ENCODE measurements at places on chromosomes 11 and 22.

DNA sequence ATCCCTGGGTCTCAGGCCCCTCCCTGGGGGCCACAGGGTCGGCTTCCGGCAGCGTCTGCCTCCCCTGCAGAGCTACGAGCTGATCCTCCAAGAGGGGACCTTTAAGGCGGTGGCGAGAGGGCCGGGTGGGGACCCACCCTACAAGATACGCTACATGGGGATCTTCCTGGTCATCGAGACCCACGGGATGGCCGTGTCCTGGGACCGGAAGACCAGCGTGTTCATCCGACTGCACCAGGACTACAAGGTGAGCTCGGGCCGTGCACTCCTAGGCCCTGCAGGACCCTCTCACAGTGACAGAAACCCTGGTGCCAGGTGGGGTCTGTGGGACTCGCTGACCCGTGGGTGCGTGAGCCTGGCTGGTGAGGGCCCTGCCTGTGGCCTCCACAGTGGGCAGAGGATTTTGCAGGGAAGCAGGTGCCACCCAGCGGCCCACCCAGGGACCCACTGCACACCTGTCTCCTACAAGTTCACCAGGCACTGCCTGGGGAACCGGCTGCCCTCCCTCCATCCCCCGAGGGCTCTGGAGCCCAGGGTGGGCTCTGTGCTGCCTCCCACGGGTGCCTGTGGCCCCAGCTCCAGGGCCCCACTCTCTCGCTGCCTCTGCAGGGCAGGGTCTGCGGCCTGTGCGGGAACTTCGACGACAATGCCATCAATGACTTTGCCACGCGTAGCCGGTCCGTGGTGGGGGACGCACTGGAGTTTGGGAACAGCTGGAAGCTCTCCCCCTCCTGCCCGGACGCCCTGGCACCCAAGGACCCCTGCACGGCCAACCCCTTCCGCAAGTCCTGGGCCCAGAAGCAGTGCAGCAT, 13.7 kb downstream of the MUC5B start:
- no peak for DNase-seq

DNA sequence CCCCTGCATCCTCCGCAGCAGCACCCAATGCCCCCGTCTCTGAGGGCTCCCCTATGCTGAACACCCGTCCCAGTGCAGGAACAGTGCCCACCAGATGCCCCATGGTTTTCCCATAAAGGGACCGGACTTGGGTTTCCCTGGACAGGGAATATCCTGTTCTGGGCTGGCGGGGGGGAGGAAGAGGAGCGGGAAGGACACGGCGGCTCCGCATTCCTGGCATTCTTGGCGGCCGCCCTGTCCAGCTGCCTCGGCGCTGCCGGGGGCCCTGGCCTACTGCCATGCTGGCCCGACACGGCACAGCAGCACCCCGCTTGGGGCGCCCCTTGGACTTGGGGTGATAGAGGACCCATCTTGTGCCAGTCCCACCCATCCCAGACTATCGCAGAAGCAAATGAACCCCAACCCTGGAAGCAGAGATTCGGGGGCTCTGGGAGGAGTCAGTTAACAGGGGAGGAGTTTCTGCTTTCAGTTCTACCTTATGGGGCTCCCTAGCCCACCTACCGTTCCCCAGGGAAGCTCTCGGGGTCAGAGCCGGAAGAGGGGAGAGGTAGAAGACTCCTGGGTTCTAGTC, 23.7 kb upstream of the CBX7 start:
- no peak for DNase-seq

- no peak for DNase-seq
These were observed 36.4 kb upstream of the PPP6R3 start for GRCh38 chr11:68424101-68424632.

GRCh38 chr22:41361716-41362310, 19.9 kb upstream of the TEF start:
- no peak for DNase-seq

DNA sequence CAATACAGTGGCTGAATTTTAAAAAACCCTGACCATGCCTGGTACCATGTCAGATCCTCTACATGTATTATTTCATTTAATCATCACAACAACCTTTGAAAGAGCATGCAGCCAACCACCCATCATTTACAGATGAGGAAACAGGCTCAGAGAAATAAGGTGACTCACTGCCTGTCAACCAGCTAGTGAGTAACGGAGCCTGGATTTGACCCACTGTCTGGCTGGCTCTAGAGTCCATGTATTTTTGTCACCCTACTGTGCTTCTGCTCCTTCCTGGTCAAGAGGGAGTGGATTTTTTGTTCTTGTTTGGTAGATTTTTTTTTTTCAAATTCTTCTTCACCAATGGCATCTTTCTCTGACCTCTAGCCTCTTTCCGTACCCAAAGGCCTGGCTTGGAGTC, 77.4 kb downstream of the CWC15 start:
- no peak for DNase-seq

- DNase-seq: no peak
These were observed 17.5 kb downstream of the IL17RA start for GRCh38 chr22:17102297-17102667.

DNA sequence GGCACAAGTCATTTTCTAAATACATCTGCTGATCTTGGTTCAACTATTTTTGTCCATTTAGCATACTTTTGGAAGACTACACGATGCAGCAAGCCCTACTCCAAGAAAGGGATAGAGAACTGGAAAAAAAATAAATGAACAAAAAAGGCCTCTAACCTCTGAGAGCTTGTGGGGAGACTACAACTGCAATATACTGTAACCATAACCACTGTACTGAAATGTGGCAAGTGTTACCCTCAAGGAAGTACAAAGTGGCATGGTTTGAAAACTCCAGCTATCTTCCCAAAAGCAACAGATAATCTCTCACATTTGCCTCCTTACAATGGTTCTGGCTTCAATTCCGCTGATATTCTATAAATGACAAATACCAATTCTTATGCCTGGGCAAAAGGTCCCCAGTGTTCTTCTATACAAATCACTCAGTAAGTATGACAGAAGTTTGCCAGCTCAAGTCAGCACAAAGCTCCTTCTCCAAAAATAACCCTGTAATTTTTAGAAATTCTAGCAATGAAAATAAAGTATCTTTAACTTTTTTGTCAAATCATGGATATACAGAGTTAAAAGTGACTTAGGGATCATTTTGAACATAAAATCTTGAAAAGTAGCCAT, 22.9 kb downstream of the AMBRA1 start:
- DNase-seq: no peak

GRCh38 chr11:23755769-23756168, 741.1 kb upstream of the LUZP2 start:
- no peak for DNase-seq

DNA sequence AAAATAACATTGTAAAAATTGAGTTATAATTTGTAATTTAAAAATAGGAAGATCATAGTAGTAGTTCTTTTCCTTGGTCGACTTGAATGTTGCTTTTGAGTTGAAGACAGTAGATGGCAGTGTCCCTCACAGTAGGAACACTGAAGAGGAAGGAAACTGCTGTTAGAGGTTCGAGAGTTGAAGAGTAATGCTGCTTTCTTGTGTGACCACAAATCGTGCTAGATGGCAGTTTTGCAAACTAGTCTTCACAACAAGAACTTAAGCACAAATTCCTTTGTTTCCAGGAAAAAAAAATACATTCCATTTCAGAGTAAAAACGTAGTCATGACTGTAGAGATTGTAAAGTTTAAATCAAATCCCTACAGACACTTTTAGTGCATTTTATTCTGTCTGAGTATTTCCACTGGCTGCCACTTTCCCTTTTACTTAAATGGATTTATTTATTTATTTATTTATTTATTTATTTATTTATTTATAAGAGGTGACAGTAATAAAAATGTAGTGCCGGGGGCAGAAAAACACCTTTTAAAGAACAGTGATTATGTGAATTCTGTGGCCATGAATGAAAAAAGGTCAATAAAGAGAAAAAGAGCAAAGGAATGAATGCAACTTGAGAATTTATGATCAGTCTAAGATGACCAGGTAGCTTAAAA, 54.6 kb downstream of the SPECC1L start:
- DNase-seq: no peak

DNA sequence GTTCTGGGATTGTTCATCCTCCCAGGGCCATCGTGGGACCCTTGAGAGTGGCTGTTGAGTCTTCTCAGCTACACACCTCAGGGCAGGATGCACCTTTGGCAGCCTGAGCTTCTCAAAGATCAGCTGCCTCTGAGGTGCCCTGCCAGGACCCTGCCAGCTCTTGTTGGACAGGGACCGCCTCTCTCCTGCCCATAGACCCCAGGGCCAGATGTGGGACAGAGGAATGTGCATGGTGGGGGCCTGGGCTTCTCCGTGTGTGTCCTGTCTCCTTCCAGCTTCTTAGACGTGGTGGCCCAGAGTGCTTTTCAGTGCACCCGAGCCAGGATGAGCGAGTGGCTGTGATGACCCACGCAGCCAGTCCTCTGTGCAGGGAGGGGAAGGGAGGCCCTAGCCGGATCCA, 5.9 kb upstream of the TRMU start:
- no peak for DNase-seq

- DNase-seq: no peak
These were observed 14.9 kb downstream of the DSCAML1 start for GRCh38 chr11:117782101-117782500.

DNA sequence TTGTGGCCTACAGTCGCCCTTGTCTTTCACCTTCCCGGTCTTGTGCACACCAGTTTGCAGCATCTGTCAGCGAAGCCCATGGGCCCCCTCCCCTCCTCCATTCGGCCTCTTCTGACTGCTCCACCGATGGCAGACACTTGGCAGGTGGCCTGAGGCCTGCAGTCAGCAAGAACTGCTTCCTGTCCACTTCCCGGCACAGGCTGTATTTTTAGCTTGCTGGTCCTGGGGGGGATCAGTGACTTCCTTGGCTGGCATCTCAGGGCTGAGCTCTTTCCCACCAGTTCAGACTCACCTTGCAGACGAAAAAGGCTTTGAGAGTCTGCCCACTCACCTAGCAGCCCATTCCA, 106.4 kb downstream of the SYN3 start:
- no peak for DNase-seq

GRCh38 chr11:92870196-92870832, 99.1 kb upstream of the MTNR1B start:
- DNase-seq: no peak

DNA sequence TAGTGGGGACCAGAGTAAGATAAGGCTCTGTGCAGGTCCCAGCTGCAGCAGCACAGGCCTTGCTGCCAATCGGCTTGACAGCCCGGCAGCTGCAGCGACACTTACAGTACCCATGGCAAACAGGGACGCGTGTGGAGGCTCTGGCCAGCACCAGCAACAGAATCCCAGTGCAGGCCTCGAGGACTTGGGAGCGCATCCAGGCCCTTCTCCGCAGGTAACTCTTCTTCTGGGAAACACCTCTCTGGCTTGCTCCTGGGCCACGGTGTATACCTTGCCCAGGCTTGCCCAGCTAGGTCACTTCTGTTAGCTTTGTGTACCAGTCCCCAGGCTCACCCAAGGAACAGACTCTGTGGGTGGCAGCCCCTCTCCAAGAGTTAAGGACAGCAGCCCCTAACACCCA, 126.7 kb downstream of the CTTN start:
- DNase-seq: no peak

DNA sequence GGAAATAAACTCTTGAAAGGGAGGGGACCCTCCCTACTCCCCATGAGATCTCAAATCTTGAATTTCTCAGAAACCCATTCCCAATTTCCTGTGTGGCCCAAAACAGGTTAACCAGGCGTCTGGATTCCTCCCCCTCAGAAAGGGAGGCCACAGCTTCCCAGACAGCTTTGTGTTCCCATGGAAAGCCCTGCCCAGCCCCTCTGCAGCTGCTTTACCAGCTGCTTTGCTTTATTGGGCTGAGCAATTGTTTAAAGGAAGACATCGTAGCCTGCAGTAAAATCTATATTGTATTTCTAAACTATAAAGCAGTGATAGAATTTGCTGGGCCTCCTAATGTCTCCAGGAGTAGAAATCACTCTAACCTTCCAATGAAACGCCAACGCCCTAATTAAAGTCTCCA, 97.4 kb downstream of the CHST1 start:
- no peak for DNase-seq

GRCh38 chr22:49117486-49117885, 710.2 kb downstream of the BRD1 start:
- no peak for DNase-seq

DNA sequence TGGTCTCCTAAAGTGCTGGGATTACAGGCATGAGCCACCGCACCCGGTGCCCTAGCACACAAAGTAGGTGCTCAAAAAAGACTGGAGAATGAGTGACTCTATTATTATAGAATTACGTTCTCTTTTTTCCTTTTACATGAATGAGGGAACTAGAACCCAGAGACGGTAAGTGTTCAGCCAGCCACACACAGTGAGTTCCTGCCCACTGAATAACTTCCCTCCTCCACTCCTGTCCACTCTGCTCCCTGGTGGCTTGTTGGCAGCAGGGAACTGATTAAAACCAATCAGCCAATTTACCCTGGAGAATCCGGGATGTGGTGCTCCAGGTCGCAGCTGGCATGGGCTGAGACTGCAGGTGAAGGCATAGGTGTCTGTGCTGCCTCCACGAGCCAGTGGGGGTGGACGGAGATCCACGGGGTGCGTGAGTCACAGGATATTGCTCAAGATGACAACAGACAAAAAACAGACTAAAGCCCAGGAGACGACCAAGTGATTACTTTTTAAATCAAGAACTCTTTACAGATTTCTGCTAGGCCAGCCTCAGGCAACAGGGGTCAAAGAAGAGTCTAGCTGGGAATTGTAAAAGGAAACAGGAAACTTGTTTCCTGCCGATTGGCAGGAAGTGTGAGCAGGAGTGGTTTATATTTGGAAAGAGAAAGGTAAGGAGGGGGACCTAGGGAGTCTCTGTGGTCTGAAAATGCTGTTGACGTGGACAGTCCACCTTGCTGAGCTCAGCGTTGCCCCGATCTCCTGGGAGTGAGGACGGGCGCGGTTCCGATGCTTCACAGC, 95.2 kb upstream of the TP53I11 start:
- peak; percentile 6 for DNase-seq

GRCh38 chr11:65429068-65429681, 6.6 kb downstream of the NEAT1 start:
- no peak for DNase-seq

DNA sequence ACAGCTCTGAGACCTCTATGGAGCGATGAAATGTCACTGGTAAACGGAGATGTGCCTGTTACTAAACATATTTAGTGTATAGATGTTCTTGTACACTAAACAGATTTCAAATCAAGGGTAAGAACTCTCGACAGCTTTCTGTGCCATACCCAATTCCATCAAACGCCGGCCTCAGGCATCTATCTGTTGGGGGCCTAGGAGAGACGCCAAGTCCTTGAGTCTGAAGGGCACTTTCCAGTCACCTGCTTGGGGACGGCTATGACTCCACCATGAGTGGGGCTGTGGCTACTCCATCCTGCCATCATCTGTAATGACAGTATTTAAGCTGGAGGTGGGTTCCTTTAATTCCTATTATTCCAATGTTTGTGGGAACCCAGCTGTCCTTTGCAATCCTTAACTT, 87.8 kb downstream of the SHANK2 start:
- no peak for DNase-seq

- no peak for DNase-seq
These were observed 583 bp downstream of the MRPL23 start for GRCh38 chr11:1947592-1948237.
